ENCODE measurements at places on chromosomes 1 and 21. TPM values are rescaled to one million over a fixed set of nuclear protein-coding genes. Genes with fewer than 3 reads are reported as not detected.

DNA sequence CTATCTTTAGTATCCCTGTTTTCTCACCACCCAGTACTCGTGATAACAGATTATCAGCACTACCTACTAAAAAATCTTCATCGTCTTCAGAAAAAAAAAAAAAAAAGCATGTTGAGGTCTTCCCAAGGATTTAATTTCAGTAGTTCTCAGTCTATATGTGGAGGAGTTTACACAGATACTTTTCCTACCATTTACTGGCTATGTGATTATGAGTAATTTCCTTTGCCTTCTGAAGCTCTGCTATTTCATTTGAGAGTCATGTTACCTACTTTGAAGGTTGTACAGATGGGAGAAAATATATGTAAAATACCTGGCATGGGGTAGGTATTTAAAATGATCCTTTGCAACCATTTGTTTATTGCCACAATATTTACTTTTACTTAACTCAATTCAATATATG is 399.7 kb downstream of the NEGR1 start:
- DNase-seq = no peak

- DNase-seq = no peak
Observed at GRCh38 chr1:156496211-156496761, 4.3 kb downstream of the MEF2D start.

GRCh38 chr1:75950176-75950575 is 18.0 kb upstream of the ASB17 start:
- no peak for DNase-seq

The CFAP74 gene
- total RNA-seq = not detected

The MAB21L3 gene
- not detected for total RNA-seq

- no peak for DNase-seq
Observed at GRCh38 chr1:119330466-119331189, 38.0 kb upstream of the HAO2 start.

GRCh38 chr1:180171691-180172090 is 17.0 kb downstream of the QSOX1 start:
- DNase-seq = no peak

DNA sequence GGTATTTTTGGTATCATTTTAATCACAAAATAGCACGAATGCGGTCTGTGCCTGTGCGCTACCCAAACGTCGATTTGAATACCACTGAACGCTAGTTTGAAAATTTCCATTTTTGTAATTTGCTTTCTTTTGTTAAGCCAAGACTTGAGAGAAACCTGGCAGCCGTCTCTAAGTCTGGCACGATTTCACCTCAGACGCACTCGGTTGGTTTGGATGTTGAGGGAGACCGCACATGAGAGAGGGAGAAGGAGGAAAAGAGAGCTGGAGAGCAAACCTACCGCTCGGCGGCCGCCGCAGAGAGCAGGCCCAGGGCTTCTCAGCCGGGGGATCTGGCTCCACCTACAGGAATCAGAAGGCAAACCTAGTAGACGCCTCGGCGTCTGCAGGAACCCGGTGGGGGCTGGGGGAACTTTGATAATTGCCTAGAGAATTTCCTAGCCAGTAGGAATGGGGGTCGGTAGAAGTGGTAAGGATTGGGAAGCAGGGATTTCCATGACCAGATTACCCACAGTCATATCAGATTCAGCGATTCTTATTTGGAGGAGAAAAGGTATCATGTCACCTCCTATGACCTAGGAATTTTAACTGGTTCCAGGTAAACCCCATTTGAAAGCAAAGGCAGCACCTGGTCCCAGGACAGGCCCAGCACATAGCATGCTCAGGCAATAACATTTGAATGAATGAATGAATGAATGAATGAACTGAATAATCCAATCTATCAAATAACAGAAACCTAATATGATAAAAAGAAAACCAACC is 83.2 kb downstream of the TM2D1 start:
- peak; percentile 77 for DNase-seq

DNA sequence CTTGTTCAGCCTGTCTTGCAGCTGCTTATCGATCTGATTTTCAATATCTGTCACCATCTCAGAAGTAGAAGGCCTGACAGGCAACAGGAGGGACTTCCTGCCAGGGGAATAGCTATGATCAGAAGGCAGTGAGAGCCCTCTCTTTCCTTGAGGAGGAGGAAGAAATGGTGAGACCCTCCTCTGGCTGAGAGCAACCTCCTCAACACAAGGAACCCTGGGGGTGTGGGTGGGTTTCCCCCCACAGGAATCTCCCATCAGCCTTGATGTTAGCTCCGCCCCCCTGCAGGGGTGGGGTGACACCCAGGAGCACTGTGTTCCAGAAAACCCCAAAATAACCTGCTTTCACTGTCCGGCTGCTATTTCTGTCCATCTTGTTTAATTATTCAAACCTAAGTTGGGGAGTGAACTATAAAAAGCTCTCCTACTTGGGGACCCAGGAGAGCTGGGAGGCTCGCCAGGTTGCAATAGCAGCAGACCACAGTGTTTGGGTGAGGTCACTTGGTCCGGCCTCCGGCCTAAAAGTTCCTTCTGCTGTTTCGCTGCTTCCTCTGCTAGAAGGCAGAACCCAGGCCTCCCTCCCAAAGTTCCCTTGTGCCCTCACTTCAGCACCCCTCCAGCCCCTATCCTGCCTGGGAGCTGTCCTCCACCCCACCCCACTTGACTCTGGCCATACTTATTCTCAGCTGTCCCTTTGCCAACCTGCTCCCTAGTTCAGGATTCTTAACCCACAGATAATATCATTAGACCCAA is 7.8 kb upstream of the MEF2D start:
- DNase-seq = no peak

DNA sequence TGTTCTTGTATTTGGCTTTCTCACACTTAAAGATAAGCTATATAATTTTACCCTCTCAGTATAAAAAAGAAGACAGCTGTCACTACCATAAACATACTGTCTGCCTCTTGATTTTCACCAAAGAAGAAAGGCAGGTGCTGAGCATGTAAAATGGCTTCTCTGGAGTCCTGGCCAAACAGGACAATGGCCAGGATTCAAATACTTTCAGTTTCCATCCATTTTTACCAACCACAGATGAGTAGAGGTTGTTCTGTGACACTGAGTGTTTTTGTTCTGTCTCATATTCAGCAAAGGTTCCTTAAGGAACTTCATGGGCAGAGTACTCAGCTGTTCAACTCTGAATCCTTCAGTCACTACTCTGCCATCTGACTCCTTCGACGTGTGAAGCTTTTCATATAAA is 29.4 kb upstream of the RAB3GAP2 start:
- DNase-seq = no peak

The CD247 gene
- 1.5 TPM for total RNA-seq

DNA sequence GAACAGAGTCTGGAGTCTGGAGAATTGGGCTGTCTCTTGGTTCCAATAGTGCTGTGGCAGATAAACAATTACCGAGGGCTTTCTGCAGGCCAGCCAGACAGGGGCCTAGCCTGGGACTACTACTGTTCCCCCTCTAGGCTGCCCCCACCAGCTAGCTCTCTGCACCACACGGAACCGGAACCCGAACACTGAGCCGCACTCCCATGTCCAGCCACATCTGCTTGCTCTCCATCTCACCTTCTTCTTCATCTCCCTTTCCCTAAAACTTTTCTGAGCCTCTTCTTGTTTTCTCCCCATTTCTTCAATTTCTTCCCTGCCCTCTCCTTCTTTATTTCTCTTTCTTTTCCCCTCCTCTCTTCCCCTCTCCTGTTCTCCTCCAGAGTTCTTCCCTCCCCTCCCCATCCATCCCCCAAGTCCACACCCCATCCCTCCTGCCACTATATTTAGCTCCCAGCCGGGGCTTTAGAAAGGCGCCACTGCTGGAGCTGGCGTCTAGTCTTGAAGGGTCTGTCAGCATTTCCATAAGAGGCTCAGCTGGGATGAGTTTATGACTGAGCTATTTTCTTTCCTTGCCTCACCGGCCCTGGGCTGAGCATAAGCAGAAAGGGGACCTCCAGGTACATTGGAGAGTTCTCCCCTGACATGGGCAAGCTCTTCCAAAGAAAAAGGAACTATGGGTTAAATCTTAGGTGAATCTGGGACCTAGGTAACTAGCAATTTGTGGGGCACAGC is 25.7 kb upstream of the ATP2B4 start:
- DNase-seq = no peak

The KIAA1614 gene
- total RNA-seq = 3.8 TPM

DNA sequence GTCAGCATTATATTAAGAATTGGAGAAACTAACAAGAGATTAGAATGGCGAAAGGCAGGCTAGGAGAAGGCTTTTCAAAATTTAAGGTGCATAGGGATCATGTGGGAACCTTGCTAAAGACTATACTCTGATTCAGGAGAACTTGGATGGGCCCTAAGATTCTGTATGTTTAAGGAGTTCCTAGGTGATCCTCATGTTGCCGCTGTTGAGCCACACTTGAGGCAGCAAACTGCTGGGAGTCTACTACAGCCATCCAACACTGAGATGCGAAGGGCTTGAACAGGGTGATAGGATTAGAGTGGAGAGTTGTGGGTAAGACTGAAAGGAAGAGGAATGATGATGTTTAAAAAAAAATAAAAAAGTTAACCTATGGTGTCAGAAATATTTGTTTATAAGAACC is 1013.2 kb downstream of the MRPL39 start:
- no peak for DNase-seq

DNA sequence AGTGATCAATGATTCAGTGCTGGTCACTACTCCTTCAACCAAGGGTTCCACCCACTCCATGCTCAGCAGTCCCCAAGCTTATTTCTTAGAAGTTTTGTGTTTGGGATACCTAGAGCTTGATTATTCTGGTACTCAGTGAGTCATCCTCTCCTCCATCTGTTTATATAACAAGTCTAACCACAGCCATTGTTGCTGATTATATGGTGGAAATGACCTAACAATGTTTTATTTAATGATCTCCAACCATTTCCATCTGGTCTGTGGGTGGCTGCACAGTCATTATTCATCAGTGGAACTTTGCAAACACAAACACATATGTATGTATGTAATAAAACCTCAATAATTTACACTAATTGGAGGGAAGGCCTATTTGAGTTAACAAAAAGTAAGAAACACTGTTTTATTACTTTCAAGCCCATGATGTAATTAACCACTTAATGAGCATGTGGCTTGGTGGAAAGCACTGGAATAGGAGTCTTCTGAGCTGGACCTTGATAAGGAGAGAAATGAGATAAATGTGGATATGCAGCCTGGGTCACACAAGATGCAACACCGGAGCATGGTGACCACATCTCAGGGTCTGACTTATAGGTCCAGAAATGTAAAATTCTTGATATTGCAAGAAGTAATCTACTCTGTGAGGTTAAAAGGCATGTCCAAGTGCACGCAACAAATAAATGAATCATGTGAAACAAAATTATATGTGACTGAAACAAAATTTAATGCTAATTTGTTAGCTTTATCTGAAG is 99.0 kb upstream of the WLS start:
- DNase-seq = no peak

- no peak for DNase-seq
Observed at GRCh38 chr1:159913451-159914192, 11.7 kb downstream of the TAGLN2 start.

GRCh38 chr1:61680500-61680899 is 44.4 kb downstream of the TM2D1 start:
- DNase-seq = no peak

The KIAA0040 gene
- not detected for total RNA-seq

- DNase-seq = no peak
Observed at GRCh38 chr1:187032982-187033692, 204.4 kb downstream of the PLA2G4A start.

The AMY1C gene
- not detected for total RNA-seq

GRCh38 chr1:202320081-202320405 is 21.7 kb downstream of the UBE2T start:
- no peak for DNase-seq

DNA sequence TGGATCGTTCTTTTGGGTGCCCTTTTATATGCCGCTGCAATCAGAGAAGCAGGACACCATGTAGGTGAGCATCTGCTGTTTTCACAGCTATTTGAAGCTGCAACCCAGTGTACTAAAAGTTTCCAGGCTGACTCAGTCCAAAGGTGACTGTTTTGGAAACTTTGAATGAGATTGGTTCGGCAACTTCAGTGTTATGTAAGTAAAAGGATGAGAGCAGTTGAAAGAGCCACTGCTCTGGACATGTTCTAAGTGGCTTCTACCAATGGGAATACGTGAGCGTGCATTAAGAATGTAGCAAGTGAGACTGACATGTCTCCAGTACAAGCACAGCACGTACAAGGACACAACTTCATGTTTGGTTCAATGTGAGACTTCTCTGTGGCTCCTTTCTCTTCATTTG is 55.6 kb downstream of the DDR2 start:
- no peak for DNase-seq

GRCh38 chr1:39258146-39258924 is 53.8 kb downstream of the MACF1 start:
- DNase-seq = peak; percentile 77

GRCh38 chr1:118862755-118863154 is 125.4 kb downstream of the TBX15 start:
- DNase-seq = no peak

The DEPDC1 gene
- total RNA-seq = 144 TPM

The TRIM46 gene
- total RNA-seq = 3.9 TPM

- DNase-seq = no peak
Observed at GRCh38 chr1:153532181-153532580, 3.6 kb downstream of the S100A6 start.

The MYOM3 gene
- total RNA-seq = not detected

The KRTAP19-3 gene
- total RNA-seq = not detected

GRCh38 chr1:63909526-63909925 is 135.7 kb downstream of the ROR1 start:
- no peak for DNase-seq

DNA sequence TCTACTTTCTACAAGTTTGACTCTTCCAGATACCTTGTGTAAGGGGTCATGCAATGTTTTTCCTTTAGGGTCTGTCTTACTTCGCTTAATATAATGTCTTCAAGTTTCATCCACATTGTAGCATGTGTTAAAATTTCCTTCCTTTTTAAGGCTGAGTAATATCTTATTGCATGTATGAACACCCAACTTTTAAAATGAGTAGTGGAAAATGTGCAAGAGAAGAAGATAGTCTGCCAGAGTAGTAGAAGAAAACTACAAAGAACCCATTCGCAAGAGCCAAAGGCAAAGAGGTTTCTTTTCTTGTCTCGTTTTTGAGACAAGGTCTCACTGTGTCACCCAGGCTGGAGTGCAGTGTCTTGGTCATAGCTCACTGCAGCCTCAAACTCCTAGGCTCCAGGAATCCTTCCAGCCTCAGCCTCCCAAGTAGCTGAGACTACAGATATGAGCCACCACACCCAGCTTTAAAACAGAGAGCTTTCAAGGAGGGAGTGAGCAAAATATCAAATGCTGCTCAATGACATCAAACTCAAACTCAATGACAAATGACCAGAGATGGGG is 9.4 kb downstream of the IL23R start:
- DNase-seq = no peak

The OR2L3 gene
- total RNA-seq = not detected

- DNase-seq = no peak
Observed at GRCh38 chr1:12453400-12454343, 164.3 kb downstream of the DHRS3 start.

The GJA8 gene
- total RNA-seq = not detected

GRCh38 chr1:154881820-154882535 is 11.9 kb upstream of the KCNN3 start:
- no peak for DNase-seq

The OR2T4 gene
- total RNA-seq = not detected

GRCh38 chr1:227883641-227884301 is 64.0 kb downstream of the WNT9A start:
- DNase-seq = no peak
